Transverse colon (tissue), 4 donors: ENCODE measurements at places on chromosomes 5 and 9. TPM values are rescaled to one million over a fixed set of nuclear protein-coding genes. Genes with fewer than 3 reads are reported as not detected.

Gene TICAM2
- 1.1 TPM for total RNA-seq

Gene CXXC5
- 50.7 TPM for total RNA-seq

Gene ANKS6
- total RNA-seq = 18.3 TPM

Gene ANKRD34B
- total RNA-seq = not detected

Gene FAM120A
- total RNA-seq = 191 TPM

Gene GABRA1
- not detected for total RNA-seq

Gene SOX30
- total RNA-seq = not detected

Gene ST6GALNAC4
- total RNA-seq = 41.9 TPM

Gene TIFAB
- total RNA-seq = 0.16 TPM

Gene SNCAIP
- 0.82 TPM for total RNA-seq

Gene CERT1
- 33.2 TPM for total RNA-seq

Gene ROR2
- total RNA-seq = 10.0 TPM

Gene MPDZ
- 9.7 TPM for total RNA-seq

Gene BAAT
- not detected for total RNA-seq

Gene CDH9
- not detected for total RNA-seq

Gene PBX3
- total RNA-seq = 23.7 TPM

Gene CCL28
- 111 TPM for total RNA-seq

Gene GOLPH3
- total RNA-seq = 52.1 TPM

Gene SLC45A2
- total RNA-seq = not detected

Gene TPRN
- 91.5 TPM for total RNA-seq
